Psoas muscle (tissue), 8 donors: ENCODE measurements at places on chromosomes 1 and 21. TPM values are rescaled to one million over a fixed set of nuclear protein-coding genes. Genes with fewer than 3 reads are reported as not detected.
A peak's percentile ranks its signal among the peaks of the same experiment; 100 is the strongest.

- no peak for DNase-seq
Observed at GRCh38 chr1:109714661-109715372, 2.8 kb downstream of the GSTM5 start.

DNA sequence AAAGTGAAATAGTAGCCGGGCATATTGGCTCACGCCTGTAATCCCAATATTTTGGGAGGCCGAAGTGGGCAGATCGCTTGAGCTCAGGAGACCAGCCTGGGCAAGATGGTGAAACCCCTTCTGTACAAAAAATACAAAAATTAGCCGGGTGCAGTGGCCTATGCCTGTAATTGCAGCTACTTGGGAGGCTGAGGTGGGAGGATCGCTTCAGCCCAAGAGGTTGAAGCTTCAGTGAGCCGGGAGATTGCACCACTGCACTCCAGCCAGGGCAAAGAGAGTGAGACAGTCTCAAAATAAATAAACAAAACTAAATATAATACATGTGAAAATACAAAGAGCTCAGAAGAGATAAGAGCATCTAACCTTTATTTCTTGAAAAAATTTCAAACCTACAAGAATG, 2.3 kb upstream of the MSTO1 start:
- no peak for DNase-seq

- peak; percentile 74 for DNase-seq
Observed at GRCh38 chr1:18955441-18956192, 859 bp downstream of the IFFO2 start.

DNA sequence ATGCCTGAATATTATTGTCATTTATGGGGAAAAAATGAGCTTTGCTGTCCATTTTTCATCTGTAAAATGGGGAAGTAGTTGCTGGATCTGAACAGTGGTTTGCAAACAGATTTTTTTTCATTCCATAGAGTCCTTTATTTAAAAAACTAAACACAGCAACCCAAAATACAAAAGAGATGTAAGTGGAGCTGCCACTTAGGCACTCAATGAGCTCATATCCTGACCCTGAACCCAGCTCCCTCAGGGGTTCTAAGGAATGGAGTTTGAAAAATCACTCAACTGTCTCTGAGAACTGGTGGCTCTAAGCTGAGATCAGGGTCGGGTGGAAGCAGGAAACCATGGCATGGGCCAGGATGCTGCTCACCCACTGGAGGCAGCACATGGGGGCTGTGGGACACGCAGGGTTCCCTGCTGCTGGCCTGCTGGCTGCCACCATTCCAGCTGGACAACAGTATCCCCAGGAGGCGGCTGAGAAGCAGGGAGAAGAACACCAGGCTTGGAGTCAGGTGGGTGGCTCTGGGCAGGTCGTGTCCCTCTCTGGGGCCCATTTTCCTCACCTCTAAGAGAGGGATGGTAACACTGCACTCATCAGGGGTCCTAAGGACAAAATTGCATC, 9.6 kb upstream of the ECE1 start:
- DNase-seq = no peak

DNA sequence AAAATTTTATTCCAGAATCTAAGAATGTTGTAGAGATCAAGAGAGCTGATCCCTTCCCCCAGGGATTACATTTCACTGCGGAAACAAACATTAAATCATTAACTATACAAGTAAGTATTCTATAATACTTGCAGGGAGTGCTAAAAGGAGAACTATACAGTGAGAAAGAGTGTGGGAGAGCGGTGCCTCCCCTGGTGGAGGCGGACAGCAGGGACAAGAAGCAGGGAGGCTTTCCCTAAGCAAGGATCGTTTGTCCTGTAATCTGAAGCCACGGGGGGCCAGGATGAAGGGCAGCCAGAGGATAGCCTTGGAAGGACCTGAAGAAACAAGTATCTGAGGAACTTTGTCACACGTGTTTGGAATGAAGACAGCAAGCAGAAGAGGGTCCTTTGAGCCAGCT, 40.1 kb downstream of the SLC9C2 start:
- no peak for DNase-seq

DNA sequence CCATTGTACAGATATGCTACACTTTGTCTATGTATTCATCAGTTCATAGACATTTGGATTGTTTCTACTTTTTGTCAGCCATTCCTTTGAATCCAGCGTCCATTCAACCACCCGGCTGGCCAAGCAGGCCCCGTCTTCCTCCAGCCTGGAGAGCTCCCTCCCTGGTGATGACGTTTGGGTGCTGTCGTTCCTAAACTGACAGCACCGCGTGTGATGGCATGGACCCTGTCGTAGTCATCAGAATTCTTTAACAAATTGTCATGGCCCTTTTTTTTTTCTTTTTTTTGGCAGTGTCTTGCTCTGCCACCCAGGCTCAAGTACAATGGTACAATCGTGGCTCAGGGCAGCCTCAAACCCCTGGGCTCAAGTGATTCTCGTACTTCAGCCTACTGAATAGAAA, 138.6 kb upstream of the ERRFI1 start:
- DNase-seq = peak; percentile 57

- DNase-seq = no peak
Observed at GRCh38 chr1:81880781-81881180, 80.0 kb downstream of the ADGRL2 start.

GRCh38 chr1:180154003-180154324, 705 bp upstream of the QSOX1 start:
- no peak for DNase-seq

DNA sequence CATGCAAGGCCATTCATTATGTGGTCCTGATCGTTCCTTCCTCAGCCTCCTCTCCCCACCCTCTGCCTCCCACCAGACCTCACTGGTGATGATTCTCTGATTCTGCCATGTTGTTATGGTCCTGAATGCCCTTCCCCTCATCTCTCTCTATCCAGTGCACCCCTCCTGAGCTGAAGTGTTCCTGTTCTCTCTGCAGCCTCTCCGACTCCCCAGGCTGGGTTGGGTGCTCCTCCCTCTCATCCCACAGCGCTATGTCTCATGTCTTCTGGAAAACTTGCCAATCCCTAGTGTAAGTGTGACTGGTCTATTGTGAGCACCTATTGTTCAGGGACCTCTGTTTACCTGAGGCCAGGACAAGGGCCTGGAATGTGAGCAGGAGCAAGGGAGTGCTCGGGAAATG, 11.1 kb upstream of the PEF1 start:
- no peak for DNase-seq

DNA sequence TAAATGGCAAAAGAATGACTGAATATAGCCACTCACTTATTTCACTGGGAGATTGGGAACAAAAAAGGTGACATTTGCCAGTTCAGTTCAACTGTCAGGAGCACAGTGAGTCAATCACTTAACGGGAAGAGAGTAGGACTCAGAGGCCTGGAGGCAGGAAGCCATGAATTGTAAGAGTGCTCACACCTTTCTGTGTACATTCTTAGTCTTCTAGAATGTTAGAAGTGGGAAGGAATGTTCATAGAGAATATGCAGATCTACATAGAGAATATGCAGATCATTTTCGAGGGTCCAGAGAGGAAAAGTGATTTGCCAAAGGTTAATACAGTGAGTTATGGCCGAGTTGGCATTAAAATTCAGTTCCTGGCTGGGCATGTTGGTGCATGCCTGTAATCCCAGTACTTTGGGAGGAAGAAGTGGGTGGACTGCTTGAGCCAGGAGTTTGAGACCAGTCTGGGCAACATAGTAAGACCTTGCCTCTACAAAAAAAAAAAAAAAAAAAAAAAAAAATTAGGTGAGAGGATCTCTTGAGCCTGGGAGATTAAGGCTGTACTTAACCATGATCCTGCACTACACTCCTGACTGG, 8.3 kb downstream of the IL20 start:
- DNase-seq = no peak

DNA sequence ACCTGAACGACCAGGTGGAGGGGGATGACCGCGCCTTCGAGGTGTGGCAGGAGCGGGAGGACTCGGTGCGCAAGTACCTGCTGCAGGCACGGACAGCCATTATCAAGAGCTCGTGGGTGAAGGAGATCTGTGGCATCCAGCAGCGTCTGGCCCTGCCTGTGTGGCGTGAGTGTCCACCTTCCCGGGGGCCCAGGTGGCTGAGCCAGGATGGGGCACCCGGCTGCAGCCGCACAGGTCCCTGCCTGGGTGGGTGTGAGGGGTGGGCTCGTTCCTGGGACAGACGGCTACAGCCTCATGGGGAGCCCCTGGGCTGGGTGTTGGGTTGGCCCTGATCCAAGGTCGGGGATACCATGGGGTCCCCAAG, 65.2 kb downstream of the TRIM11 start:
- peak; percentile 9 for DNase-seq

DNA sequence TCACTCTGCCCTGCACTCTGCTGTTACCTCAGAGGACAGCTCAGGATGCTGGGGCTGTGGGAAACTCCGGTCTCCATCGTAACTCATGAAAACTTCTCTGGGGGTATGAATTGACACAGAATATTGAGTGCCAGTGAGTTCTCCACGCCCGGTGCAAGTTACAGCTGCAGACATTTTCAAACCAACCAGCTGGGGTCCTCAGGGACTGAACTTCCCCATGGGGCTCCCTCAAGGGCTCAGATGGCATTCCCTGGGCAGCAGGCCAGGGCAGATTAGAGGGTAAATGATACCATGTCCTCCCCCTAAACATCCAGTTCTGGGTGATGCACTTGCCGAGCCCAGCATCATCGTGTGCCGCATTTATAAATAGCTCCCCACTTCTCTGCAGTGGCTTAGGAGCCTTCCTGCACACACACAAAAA, 27.8 kb upstream of the CCSAP start:
- peak; percentile 76 for DNase-seq

DNA sequence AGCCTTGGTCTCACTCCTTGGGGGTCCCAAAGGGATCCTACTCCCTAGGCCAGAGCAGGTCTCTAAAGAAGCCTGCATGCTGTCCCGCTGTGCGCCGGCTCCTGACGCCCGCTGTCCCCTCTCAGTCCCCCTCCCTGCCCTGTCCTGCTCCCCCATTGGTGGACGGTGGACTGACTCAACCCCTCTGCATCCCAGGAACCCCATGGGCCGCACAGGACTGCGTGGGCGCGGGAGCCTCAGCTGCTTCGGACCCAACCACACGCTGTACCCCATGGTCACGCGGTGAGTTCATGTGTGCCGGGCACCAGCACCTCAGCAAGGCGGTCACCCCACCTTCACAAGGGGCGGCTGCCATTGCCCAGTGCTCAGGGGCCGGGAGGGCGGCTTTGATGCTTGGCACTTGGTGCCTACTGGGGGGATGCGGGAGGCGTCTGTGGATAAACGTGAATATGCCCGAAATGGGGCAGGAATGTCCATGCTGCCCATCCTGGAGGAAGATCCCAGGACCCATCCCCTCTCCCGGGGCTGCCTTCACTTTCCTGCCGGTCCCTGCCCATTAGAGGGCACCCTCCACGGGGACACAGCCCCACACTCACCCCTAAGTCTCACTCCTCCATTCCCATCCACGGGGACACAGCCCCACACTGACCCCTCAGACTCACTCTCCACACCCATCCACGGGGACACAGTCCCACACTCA, 20.2 kb upstream of the LRRC3 start:
- no peak for DNase-seq

GRCh38 chr1:84845357-84845756, 47.6 kb downstream of the LPAR3 start:
- no peak for DNase-seq

DNA sequence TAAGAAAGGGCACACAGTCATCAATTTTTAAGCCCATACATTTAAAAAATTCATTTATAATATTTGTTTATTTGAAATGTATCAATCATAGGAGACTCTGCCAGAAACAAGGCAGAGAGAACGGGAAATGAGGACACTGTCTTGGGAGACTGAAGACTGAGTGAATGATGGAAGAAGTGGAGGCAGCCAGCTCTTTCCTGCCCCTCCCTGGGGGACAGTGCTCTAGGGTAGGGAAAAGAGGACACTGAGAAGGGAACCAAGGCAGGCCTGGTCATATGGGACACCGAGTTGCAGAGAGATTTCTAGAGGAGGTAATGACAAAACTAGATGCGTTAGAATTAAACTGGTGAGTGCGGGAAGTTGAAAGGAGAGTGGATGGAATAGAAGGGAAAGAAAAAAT, 31.6 kb downstream of the EEIG2 start:
- peak; percentile 53 for DNase-seq

GRCh38 chr1:174413632-174414031, 34.1 kb upstream of the GPR52 start:
- DNase-seq = no peak

- DNase-seq = no peak
Observed at GRCh38 chr1:245107776-245108114, 47.0 kb upstream of the KIF26B start.

DNA sequence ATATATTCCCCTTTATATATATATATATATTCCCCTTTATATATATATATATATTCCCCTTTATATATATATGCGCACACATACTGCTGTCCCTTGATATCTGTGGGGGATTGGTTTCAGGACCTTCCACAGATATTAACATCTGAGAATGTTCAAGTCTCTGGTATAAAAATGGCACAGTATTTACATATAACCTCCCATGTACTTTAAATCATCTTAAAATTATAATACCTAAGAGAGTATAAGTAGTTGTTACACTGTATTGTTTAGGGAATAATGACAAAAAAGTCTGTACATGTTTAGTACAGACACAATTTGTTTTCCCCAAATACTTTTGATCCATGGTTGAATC, 45.8 kb downstream of the NR5A2 start:
- no peak for DNase-seq

GRCh38 chr1:227321035-227321434, 2.7 kb upstream of the CDC42BPA start:
- no peak for DNase-seq

- DNase-seq = no peak
Observed at GRCh38 chr1:189658381-189658780, 819.3 kb downstream of the BRINP3 start.

The POTED gene
- polyA plus RNA-seq = not detected

The TIAM1 gene
- 0.21 TPM for polyA plus RNA-seq

The SPRR2G gene
- polyA plus RNA-seq = not detected

The RHEX gene
- polyA plus RNA-seq = 0.21 TPM

The RHD gene
- polyA plus RNA-seq = not detected

The RNU1-4 gene
- not detected for polyA plus RNA-seq

The SELL gene
- 0.14 TPM for polyA plus RNA-seq

The CDK18 gene
- 1.6 TPM for polyA plus RNA-seq

The SLC6A9 gene
- polyA plus RNA-seq = 0.40 TPM

The TMPRSS15 gene
- not detected for polyA plus RNA-seq

The TCEA3 gene
- 301 TPM for polyA plus RNA-seq
